ENCODE measurements at places on chromosomes 2 and 18.

GRCh38 chr2:170340693-170341068 lies 162.7 kb downstream of the MYO3B start:
- no peak for DNase-seq

GRCh38 chr2:86284401-86284841 lies 53.0 kb downstream of the REEP1 start:
- DNase-seq = no peak

DNA sequence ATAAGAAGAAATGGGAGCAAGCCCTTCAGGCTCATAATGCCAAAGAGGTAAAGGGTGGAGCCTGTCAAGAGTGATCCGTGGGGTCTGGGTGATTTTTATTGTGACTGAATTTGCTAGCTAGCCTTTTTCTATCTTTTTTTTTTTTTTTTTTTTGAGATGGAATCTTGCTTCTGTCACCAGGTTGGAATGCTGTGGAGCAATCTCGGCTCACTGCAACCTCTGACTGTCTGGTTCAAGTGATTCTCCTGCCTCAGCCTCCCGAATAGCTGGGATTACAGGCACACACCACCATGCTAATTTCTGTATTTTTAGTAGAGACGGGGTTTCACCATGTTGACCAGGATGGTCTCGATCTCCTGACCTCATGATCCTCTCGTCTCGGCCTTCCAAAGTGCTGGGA lies 29.1 kb downstream of the DRC1 start:
- no peak for DNase-seq

- no peak for DNase-seq
Measured at GRCh38 chr18:61847164-61847791, 45.5 kb downstream of the RNF152 start.

GRCh38 chr2:128726236-128726635 lies 407.6 kb upstream of the HS6ST1 start:
- DNase-seq = no peak

DNA sequence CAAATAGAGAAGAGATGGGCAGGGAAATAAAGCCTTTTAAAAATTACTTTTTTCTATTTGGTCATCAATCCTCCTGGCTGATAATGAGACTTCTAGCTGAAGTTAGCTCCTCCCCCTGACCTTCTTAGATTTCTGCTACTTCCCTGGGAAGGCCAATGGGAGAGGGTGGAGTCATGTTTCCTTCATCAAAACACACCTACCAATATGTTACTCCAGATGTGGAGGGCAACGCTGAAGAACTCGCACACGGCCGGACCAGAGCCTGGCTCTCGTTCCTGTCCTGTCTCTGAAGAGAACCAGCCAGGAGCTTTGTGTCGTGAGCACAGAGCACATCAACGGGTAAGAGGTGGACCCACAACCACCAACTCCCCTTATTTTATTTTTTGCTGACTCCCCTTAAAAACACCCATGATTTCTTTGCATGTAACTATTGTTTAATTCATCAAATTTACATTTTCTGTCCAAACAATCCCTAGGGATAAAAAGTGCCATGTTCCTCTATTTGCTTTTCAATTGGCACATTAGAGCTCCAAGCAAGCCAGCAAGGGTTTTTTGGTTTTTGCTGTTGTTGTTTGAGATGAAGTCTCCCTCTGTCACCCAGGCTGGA lies 94.9 kb downstream of the ADD2 start:
- no peak for DNase-seq

GRCh38 chr2:37665604-37666362 lies 5.7 kb downstream of the CDC42EP3 start:
- no peak for DNase-seq

DNA sequence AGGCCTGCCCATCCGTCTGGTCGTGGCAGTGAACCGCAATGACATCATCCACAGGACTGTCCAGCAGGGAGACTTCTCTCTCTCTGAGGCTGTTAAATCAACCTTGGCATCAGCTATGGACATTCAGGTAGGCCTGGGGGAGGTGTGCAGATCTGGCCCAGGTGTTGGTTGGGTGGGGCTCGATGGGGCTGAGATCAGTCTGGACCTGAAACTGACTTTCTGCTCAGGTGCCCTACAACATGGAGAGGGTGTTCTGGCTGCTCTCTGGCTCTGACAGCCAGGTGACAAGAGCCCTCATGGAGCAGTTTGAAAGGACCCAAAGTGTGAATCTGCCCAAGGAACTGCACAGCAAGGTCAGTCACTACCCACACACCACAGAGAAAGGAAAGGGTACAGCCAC lies 12.6 kb downstream of the THNSL2 start:
- DNase-seq = no peak

DNA sequence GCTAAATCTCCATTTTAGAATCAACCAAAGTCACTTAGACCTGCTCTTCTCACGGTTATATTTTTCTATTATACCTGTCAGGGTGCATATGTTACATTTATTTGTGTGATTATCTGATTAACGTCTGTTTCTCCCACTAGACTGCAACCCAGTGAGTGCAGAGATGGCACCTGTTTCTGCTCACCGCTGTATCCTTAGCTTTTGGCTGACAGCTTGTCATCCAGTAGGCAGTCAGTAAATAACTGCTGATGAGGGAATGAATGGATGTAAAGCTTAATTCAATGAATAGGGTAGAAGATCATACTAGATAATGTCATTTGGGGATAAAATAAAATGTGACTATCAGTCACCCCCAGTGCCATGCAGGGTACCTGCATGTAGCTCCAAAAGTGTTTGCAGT lies 6.9 kb upstream of the CHRNA1 start:
- no peak for DNase-seq

GRCh38 chr2:235467588-235467987 lies 26.3 kb upstream of the AGAP1 start:
- no peak for DNase-seq

DNA sequence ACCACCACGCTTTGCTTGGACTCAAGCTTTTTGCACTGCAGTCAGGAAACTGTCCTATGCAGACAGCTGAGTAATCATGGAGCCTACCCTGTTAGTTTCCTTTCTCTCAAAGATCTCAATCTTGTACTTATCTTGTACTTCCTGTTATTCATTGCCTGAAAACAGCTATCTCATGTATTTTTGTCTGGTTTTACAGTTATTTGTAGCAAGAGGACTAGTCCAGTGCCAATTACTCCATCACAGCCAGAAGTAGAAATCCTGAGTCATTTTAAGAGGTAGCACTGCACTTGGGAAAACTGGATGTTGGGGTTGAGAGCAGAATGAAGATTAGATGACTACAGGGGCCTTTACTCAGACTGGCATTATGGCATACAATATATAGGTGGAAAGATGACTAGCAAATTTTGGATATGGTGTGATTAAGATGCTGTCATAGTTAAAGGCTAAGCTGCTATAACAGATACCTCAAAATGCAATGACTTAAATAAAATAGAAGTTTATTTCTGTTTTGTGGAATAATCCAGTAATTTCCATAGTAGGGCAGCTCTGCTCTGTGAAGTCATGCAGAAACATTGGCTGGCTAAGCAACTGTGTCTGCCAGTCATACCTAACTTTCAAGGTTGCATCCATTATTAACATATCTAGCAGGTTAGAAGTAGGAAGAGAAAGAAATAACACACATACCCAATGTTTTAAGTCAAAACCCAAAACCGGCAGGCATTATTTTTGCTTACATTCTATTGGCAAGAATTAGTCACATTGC lies 21.1 kb upstream of the CHMP3 start:
- no peak for DNase-seq

DNA sequence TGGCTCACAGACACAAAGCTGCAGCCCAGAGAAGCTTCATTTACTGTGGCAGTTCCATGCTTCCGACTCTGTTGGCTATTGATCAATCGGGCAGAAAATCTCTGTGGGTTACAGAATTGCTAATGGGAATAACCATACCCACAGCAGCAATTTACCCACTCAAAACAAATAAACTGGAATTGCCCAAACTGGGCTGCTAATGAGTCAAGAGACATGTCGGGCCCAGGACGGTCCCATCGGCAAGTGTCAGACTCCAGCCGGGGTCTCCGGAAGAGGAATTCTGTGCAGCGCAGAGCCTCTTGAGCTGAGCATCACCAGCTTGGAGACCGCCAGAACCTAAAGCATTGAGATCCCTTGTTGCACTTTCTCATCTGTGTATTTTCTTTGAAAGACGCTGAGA lies 67.8 kb downstream of the TMEM18 start:
- no peak for DNase-seq

DNA sequence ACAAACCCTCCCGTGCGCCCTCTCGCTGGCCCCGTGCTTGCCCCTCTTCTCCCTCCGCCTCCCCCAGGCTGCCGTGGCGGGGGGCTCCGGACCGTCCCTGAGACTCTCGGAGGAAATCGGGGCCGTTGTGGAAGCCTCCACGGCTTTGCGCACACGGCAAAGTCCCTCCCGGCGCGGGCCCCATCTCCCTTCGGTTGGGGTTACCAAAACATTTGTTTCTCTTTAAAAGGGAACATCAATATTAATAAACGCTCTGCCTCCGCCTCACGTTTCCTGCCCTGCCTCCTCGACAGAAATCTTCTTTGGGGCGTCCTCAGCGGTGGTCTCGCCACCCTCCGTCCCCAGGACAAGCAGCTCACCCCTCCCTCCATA lies 3.8 kb downstream of the PAX3 start:
- no peak for DNase-seq

DNA sequence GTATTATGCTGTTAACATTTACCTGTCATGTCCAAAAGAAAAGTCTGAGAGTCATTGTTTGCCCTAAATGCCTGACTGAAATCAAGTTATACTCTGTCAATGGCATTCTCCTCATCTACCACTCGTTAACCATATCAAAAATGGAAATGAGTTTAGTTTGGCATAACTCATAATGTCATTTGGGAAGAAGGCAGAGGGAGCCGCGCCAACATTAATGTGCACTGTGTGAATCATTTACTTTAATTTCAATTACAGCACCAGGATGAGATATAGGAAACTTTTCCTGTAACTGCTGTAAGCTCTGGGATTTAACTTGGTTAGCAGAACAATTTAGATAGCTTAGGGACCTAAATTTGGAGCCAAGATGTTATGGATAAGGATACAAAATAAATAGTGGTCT lies 871.2 kb upstream of the POU3F3 start:
- DNase-seq = no peak

GRCh38 chr2:195051401-195051800 lies 605.6 kb upstream of the SLC39A10 start:
- no peak for DNase-seq

- DNase-seq = no peak
Measured at GRCh38 chr2:174824068-174824467, 59.8 kb upstream of the CHRNA1 start.

DNA sequence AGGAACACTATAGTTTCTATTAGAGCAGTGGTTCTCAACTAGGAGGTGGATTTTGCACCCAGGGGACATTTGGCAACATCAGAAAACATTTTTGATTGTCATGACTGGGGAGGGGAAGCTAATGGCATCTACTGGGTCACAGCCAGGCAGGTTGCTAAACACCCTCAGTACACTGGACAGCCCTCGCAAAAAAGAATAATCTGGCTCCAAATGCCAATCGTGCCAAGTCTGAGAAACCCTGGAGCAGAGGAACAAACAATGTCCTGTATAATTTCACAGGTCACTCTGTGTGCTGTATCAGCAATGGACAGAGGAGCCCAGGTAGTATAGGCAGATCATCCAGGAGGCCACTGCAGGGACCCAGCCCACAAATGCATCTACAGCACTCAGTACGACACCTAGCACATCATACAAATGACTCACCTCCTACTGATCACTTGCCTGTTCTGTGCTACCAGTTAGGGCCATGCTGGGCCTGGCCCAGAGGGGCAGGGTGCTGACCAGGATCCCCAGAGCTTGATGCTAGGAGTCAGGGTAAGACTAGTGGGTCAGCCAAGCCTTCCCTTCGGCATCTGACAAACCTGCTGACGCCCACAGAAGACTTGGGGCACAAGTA lies 37.6 kb downstream of the SFXN5 start:
- no peak for DNase-seq

DNA sequence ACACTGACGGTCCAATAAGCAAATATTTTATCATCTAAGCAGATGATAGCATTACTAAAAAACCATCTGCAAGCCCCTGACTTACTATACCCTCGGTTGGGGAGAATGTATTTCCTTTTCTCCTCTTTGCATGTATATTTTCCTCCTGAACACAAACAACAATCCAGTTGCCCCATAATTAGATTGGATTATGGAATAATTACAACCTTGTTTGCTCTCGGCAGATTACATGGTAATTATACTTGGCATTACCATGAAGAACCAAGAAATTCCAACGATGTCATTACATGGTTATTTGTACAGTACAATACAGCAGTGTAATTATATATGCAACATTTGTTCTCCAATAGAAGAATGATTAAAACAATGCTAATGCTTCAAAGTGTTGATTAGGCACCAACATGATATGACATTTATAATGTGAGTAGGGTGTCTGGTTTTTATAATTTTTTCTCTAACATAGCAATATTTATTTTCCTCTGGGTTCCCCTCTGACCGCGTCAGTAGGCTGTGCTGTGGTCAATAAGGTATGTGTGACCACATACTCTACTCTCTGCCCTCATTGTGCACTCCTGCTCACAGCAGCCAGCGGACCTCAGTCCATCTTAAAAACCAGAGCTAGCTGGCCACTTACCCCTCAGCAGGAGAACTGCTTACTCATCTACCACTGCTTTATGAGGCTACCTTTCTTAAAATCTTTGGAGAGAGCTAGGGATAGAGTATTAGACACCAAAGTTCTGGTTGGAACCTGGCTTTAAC lies 176.1 kb downstream of the INSIG2 start:
- no peak for DNase-seq

DNA sequence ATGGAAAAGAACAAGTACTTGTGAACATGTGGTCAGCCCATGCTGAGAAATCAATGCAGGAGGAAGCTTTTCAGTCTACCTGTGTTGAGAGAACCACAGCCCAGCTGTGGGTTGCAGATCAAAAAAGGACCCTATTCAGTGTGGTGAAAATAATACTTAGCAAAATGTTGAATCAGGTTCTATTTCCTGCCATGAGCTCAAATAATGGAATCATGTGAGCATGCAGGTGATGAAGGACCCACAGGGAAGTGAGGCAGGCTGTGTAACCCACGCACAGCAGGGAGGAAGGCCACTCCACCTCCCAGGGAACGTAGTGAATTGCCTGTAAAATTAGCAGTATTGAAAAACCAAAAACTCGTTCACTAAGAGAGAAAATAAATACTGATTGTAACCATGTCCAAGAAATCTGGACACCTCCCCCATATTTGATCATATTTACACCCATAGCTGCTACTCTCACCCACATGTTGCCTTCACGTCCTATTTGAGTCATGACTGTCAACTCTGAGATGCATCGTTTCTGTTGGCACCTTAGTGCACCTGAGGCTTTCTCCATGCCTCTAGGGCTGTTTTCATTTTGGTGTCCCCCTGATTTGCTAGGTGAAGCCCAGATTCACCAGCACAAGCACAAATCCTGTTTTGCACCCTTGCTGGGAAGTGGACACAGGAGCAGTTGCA lies 20.5 kb upstream of the BCL2L11 start:
- DNase-seq = no peak

- no peak for DNase-seq
Measured at GRCh38 chr2:47631792-47632398, 151.1 kb upstream of the MSH6 start.
